ENCODE measurements at places on chromosomes 5 and 9.

GRCh38 chr9:100111235-100111634, 12.2 kb downstream of the INVS start:
- H3K4me3 ChIP-seq = no peak overlapping the region
- peaks cover 6% of the 10 kb centered on the region for H3K4me1 ChIP-seq
- H3K36me3 ChIP-seq = peaks cover 17% of the 10 kb centered on the region
- H3K27me3 ChIP-seq = no peaks in the 10 kb centered on the region
- peak overlapping the region; percentile 22 for H3K27ac ChIP-seq

GRCh38 chr9:96304230-96304629, 2.3 kb upstream of the HSD17B3 start:
- H3K4me3 ChIP-seq = no peak overlapping the region
- no peaks in the 10 kb centered on the region for H3K4me1 ChIP-seq
- H3K27me3 ChIP-seq = no peaks in the 10 kb centered on the region

- no peaks in the 10 kb centered on the region for H3K27me3 ChIP-seq
- no peak for DNase-seq
- H3K4me3 ChIP-seq = no peak overlapping the region
- no peaks in the 10 kb centered on the region for H3K4me1 ChIP-seq
These were observed 116.7 kb upstream of the NEK6 start for GRCh38 chr9:124140941-124141568.

GRCh38 chr5:132681983-132682382, 8.2 kb downstream of the IL4 start:
- no peak for DNase-seq
- H3K4me1 ChIP-seq = peaks cover 11% of the 10 kb centered on the region
- H3K27ac ChIP-seq = no peak overlapping the region
- no peaks in the 10 kb centered on the region for H3K27me3 ChIP-seq
- H3K36me3 ChIP-seq = no peaks in the 10 kb centered on the region

DNA sequence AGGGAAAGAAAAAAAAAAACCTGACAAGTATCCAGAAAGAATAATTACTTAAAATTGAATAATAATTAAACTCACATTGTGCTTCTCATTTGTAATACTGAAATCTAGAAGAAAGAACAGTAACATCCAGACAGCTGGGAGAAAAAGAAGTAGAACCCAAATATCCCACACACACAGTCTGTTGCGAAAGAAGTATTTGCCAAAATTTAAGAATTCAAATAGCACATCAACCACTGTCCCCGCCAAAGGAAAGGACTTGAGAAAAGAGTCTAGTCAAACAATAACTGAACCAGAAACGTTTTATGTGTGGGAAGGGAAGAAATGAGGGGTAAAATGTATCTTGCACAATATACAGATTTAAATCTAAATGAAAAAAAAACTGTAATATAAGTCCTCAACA, 202.8 kb downstream of the MLLT3 start:
- no peaks in the 10 kb centered on the region for H3K4me1 ChIP-seq
- no peaks in the 10 kb centered on the region for H3K36me3 ChIP-seq
- H3K27me3 ChIP-seq = no peaks in the 10 kb centered on the region
- no peak overlapping the region for H3K27ac ChIP-seq

GRCh38 chr9:88574953-88575352, 40.0 kb downstream of the NXNL2 start:
- H3K36me3 ChIP-seq = no peaks in the 10 kb centered on the region
- no peak for DNase-seq
- H3K4me3 ChIP-seq = no peak overlapping the region
- H3K27ac ChIP-seq = no peak overlapping the region
- no peaks in the 10 kb centered on the region for H3K27me3 ChIP-seq

DNA sequence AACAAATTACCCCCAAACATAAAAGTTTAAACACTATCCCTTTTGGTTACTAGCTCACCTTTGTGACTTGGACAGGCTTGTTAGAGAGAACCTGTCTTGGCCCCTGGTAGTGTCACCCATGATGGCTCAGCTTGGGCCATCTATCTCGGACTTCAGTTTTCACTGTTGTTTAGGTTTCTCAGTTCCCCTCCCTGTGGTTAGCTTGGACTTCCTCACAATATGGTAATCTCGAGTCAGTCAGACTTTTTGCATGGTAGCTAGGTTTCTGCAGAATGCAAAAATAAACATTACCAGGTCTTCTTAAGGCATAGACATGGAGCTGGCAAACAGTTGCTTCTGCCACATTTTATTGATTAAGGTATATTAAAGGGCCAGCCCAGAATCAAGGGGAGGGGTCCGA, 324.3 kb upstream of the RORB start:
- H3K4me1 ChIP-seq = no peaks in the 10 kb centered on the region
- no peak overlapping the region for H3K4me3 ChIP-seq
- no peak overlapping the region for H3K27ac ChIP-seq
- DNase-seq = no peak
- no peaks in the 10 kb centered on the region for H3K36me3 ChIP-seq

GRCh38 chr9:72753266-72753893, 199.5 kb downstream of the ALDH1A1 start:
- no peak for DNase-seq
- H3K36me3 ChIP-seq = no peaks in the 10 kb centered on the region
- no peak overlapping the region for H3K4me3 ChIP-seq
- H3K27ac ChIP-seq = no peak overlapping the region
- no peaks in the 10 kb centered on the region for H3K4me1 ChIP-seq

GRCh38 chr9:21576331-21577189, 94.4 kb upstream of the IFNE start:
- no peaks in the 10 kb centered on the region for H3K4me1 ChIP-seq
- no peak overlapping the region for H3K27ac ChIP-seq
- no peaks in the 10 kb centered on the region for H3K27me3 ChIP-seq
- DNase-seq = no peak
- H3K36me3 ChIP-seq = no peaks in the 10 kb centered on the region

- H3K27ac ChIP-seq = no peak overlapping the region
- no peaks in the 10 kb centered on the region for H3K27me3 ChIP-seq
- DNase-seq = no peak
- no peak overlapping the region for H3K4me3 ChIP-seq
These were observed 901 bp downstream of the WDR38 start for GRCh38 chr9:124854161-124854560.

DNA sequence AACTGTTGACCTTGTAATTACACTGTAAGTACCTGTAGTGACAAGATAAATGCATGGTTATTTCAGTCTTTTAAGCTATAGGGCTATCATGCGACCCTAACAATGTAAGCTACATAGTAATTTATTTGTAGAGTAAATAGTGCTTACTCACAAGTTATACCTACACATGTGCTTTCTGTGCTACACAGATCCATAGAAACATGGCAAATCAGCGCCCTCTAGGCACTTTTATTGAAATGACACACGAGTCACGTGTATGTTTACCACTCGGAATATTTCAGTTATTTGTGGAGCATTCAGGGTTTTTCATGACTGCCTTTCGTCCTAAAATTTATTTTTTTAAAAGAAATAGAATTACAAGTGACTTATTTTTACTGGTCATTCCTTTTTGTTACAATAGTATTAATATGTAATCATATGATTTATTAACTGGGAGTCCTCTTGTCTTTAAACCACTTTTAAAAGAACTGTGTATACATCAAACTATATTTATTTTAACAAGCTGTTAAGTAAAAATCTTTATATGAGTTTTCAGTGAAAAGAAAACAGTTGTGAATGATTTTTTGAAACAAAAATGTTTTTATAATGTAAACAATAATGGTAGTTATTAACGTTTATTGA, 1242.3 kb upstream of the WWC1 start:
- no peaks in the 10 kb centered on the region for H3K27me3 ChIP-seq
- H3K4me1 ChIP-seq = no peaks in the 10 kb centered on the region
- DNase-seq = no peak
- no peaks in the 10 kb centered on the region for H3K36me3 ChIP-seq
- no peak overlapping the region for H3K4me3 ChIP-seq

GRCh38 chr9:72363236-72363635, 1.8 kb downstream of the ZFAND5 start:
- peaks cover 11% of the 10 kb centered on the region for H3K4me1 ChIP-seq
- peaks cover 17% of the 10 kb centered on the region for H3K36me3 ChIP-seq
- DNase-seq = no peak
- peak overlapping the region; percentile 100 for H3K27ac ChIP-seq

GRCh38 chr9:127923771-127924170, 6.8 kb downstream of the PIP5KL1 start:
- no peaks in the 10 kb centered on the region for H3K36me3 ChIP-seq
- no peaks in the 10 kb centered on the region for H3K4me1 ChIP-seq
- no peak overlapping the region for H3K27ac ChIP-seq
- no peak for DNase-seq
- no peaks in the 10 kb centered on the region for H3K27me3 ChIP-seq
- H3K4me3 ChIP-seq = no peak overlapping the region

GRCh38 chr9:136306211-136307208, 2.6 kb upstream of the CCDC187 start:
- DNase-seq = no peak
- H3K27me3 ChIP-seq = peaks cover 4% of the 10 kb centered on the region
- H3K4me1 ChIP-seq = no peaks in the 10 kb centered on the region
- no peak overlapping the region for H3K27ac ChIP-seq
- no peak overlapping the region for H3K4me3 ChIP-seq

DNA sequence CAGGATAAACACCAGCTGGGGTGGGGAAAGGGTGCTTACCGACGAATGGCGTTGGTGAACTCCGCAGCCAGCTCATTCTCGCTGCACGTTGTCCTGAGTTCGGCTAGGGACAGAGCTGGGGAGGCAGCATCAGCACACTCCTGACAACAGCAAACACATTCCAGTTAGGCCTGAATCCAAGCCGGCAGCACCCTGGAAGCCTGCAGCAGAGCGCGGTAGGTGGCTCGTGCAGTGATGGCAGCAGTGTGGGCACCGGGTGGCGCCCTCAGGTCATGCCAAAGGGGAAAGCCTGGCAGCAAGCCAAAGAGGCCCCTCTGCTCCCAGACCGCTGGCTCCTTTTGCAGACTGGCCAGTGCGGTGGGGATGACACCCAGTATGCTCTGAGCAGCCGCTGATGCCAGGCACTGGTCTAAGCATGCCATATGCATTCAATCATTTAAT, 66.9 kb downstream of the DCP2 start:
- DNase-seq = peak; percentile 67
- H3K36me3 ChIP-seq = peaks cover 11% of the 10 kb centered on the region
- no peak overlapping the region for H3K27ac ChIP-seq
- no peak overlapping the region for H3K4me3 ChIP-seq

DNA sequence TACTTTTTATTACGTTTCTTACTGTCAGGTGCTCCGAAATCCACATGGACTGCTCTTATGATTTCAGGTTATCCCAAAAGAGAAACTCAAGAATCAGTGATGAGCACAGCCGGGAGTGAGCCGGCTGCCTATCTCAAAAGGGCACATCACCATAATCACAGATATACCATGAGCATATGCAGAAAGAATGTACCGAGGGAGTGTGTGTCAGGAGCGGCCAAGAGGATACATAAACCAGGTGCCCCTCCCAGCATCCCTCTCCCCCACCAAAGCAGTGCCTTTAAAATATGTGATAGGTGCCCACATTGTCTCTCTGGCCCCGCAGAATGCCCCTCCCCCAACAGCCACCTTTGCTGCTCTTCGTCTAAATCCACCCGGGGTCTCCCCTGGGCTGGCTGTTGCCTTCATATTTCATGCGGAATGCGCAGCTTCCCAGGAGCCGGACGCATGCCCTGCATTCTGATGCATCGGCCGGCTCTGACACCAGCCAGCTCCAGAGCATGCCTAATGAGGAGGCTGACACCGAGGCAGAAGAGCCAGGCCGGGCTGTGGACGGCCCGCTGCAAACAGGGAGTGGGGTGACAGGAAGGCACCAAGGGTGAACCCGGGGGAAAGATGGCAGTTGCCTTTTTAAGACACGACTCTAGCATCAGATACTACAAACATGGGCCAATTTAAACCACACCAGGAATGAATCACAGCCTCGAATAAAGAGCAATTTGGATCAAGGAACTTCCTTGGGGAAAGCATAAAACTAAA, 652.3 kb downstream of the BNC2 start:
- DNase-seq = no peak
- H3K4me1 ChIP-seq = peaks cover 21% of the 10 kb centered on the region
- no peaks in the 10 kb centered on the region for H3K36me3 ChIP-seq
- H3K4me3 ChIP-seq = no peak overlapping the region
- H3K27me3 ChIP-seq = no peaks in the 10 kb centered on the region
- no peak overlapping the region for H3K27ac ChIP-seq

Measured in ascending aorta (tissue), 2 donors.